Ureter (tissue), 1 donor: ENCODE measurements at places on chromosomes 12 and 14. TPM values are rescaled to one million over a fixed set of nuclear protein-coding genes. Genes with fewer than 3 reads are reported as not detected.

Gene RILPL1
- 20.2 TPM for total RNA-seq

Gene SERPINA12
- total RNA-seq: not detected

Gene TMEM263
- total RNA-seq: 30.7 TPM

Gene LGR5
- 1.6 TPM for total RNA-seq

Gene PAX9
- 2.1 TPM for total RNA-seq

Gene MGP
- total RNA-seq: 500 TPM

Gene KRT73
- not detected for total RNA-seq

Gene METTL1
- 50.1 TPM for total RNA-seq

Gene SUSD6
- 41.6 TPM for total RNA-seq

Gene DENND5B
- 6.1 TPM for total RNA-seq

Gene GDF3
- not detected for total RNA-seq

Gene SLC4A8
- 3.0 TPM for total RNA-seq

Gene C3AR1
- total RNA-seq: 4.6 TPM

Gene ALG10B
- total RNA-seq: 11.9 TPM

Gene CATSPERB
- total RNA-seq: 7.3 TPM

Gene PARPBP
- total RNA-seq: 2.7 TPM

Gene PAWR
- 94.1 TPM for total RNA-seq

Gene SLC39A5
- total RNA-seq: 0.57 TPM

Gene RPL10L
- not detected for total RNA-seq

Gene NYNRIN
- 32.7 TPM for total RNA-seq

Gene PIWIL1
- total RNA-seq: not detected

Gene PTGER2
- total RNA-seq: 3.4 TPM

Gene TSHR
- total RNA-seq: not detected

Gene AMDHD1
- total RNA-seq: 0.39 TPM

Gene MYH6
- total RNA-seq: not detected

Gene RNASE7
- 0.94 TPM for total RNA-seq

Gene ADSS1
- 11.0 TPM for total RNA-seq
